ENCODE measurements at places on chromosomes 1 and 21.

DNA sequence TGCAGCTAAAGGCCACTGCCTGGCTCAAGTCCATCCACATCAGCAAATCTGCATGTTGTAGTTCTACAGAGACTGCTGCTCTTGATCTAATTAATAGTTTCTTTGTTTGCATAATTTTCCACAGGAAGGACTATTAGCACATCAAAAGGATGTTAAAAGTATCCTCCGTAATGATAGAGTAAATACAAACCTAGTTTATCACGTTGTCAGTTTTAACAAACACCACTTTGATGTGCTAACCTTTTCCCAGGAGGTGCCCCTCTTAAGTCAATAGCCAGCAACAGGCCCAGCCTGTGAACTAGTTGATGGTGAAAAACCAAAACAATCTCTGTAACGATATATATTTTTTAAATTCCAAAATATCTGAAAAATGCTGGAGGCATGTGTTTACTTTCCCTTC is 64.2 kb upstream of the SLC22A15 start:
- DNase-seq = no peak

DNA sequence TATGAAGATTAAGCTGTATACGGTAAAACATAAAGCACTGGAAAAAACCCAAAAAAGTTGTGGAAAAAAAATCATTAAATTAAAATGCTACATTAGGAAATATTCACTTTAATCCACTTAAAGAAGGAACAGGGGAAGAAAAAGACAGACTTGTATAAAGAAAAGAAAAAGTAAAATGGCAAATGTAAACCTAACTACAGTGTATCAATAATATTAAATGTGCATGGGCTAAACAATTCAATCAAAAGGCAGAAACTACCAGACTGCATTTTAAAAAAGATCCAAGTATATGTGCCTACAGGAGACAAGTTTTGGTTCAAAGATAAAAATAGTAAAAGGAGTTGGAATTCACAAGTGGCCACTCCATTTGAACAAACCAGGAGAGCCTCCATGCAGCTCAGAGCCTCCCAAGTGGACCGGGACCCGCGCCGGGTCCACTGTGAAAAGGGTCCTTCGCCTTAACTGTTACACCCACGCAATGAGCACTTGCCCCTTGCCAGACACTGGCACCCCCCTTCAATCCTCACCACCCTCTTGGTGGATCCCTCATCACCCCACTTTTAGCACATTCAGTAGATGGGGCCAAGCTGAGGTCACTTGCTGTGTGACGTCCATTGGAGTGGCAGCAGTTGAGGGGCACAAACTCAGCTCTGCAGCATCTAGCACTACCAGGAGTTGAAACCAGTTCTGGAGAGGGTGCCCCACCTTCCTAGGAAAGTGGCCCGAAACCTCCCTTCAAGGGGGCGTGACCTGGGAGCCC is 898 bp downstream of the C1orf174 start:
- no peak for DNase-seq

- no peak for DNase-seq
Measured at GRCh38 chr1:118960026-118960561, 28.0 kb downstream of the TBX15 start.

DNA sequence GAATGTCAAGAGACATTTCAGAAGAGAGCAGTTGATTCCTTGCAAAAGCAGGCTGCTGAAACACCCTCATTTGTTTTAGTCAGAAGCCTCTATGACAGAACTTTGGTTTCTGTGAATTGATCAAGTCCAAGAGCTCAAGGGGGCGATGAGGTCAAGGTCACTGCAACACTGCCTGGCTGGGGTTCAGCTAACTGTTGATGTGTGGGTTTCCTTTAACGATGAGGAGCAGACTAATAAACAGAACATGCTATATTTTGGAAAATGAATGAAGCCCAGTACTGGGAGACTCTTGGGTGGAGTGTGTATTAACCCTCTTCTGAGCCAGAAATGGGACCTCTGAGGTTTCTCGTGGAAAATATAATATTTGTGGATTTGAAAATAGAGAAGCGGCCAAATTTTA is 109.3 kb downstream of the ZC3H11B start:
- no peak for DNase-seq

GRCh38 chr1:11697188-11697892 is 5.8 kb downstream of the DRAXIN start:
- DNase-seq = no peak

DNA sequence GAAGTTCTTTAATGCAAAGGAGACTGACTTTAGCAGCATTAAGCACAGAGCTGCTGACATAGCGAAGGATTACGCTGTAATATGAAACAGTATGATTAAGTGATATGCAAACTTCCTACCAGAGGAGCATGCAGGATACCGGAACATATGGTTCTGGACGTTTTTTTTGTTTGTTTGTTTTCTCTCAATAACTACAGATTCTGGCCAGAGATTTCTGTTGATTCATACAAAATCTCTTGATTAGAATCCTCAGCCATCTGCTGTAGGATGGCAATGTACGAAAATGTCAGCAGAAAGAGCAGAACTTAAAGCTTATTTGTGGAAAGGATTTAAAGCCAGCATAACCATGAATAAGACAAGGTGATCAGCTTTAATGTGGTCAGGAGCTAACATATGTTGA is 970.7 kb downstream of the KCNT2 start:
- no peak for DNase-seq

DNA sequence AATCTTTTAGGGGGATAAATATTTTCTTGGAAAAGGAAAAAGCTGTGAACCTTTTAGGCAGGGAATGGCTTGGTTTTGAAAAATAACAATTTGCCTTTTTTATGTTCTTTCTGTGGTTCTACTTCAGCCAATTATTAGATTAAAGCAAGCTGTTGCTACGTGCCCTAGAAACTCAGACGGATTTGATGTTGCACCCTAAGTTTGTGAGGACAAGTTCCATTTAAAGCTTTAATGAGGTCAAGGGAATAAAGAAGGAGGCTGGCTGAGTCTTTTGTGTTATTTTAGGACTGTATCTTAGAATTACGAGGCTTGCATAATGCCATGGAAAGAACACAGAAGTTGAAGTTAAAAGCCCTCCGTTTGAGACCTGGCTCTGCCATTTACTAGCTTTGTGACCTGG is 216.9 kb downstream of the NUF2 start:
- no peak for DNase-seq

All from thyroid gland (tissue), 4 donors.